ENCODE measurements at places on chromosomes 3 and 15.

GRCh38 chr3:149820183-149820582, 7.2 kb downstream of the RNF13 start:
- no peak for DNase-seq

- DNase-seq = no peak
Observed at GRCh38 chr3:104297617-104298016, 1069.1 kb upstream of the ALCAM start.

DNA sequence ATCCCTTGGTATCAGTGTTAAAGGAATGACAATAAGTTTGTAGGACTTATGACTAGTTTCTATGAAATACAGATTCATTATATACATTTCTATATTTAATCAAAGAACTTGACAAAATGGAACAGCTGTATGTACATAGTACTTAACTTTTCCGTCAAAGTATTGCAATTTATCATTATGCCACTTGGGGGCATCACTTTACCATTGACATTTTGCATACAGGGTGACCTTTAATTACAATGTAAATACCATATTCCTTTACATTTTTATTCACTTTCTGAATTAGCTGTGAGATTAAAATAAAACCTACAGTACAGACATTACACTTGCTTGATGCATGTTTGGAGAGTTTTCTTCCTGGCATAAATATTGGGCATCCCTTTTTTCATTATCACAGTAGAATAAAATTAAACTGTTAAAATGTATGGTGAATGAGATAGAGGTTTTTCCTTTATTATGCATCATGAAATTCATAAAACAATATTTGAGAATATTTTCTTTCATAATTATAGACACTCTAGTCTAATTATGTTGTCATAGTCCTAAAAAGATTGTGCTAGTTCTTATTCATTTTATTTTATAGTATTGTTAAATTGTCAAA, 6.9 kb downstream of the NEK11 start:
- no peak for DNase-seq

DNA sequence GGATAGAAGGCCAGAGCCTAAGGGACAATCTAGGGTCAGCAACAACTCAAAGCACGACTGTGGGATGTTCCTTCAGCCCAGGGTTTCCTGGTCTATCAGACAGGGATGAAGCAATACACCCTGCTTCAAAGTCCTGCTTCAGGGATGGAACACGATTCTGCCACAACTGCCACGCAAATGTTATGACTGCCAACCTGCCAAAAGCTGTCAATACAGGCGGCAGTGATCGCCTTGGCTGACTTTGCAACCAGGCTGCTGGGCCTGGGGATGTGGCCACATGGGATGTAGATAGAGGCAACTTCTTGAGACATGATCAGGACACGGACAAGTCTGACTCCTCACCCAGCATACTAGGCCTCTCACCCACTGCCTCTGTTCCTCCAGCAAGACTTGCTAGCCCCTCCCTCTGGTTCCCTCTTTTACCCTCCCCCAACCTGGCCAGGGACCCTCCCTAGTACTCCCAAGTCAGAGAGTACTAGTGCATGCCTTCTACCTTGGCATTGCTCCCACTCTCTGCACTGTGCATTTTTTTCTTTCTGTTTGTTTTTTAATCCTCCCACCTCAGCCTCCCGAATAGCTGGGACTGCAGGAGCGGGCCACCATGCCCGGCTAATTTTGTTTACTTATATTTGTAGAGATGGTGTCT, 7.6 kb downstream of the CCDC12 start:
- DNase-seq = no peak

GRCh38 chr15:79989682-79990081, 18.7 kb upstream of the BCL2A1 start:
- no peak for DNase-seq

DNA sequence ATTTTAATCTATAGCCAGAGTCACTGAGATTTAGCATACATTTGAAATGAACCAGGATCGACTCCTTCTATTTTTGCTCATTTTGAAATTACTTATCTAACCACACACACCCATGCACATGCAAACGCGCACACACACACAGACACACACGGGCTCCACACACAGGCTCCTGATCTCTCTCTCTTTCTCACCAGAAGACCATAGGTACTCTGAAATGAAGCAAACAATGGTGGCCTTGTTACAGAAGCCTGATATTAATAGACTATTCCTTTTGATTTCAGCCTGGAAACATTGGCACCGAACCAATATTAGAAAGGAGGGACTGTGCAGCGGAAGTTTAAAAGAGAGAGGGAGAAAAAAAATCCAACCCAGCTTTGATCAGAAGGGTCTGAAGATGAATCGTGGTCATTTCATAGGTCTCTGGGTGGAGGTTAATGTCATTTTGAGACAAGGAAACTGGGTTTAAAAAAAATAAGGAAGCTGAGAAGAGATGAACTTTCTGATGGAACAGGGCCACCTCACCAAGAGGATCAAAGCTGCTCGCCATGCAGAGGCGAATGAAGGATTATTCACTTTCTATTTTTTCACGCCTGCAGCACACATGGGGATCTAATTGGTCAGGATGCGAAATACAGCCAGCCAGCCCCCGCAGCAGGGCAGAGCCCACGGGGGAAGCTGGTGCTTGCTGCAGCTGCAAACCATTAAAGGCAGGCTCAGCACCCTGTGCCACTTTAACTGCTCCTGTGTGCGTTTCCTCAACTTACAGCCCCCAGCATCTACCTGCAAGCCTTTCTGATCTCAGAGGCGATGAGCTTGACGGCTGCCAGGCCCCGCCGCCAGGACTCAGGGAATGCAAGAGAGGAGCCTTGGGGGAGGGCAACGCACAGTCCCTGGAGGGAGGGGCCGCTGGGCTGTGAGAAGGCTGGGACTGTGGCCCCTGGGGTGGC, 88.8 kb downstream of the HES1 start:
- no peak for DNase-seq
